ENCODE measurements at places on chromosomes 6 and 20.

DNA sequence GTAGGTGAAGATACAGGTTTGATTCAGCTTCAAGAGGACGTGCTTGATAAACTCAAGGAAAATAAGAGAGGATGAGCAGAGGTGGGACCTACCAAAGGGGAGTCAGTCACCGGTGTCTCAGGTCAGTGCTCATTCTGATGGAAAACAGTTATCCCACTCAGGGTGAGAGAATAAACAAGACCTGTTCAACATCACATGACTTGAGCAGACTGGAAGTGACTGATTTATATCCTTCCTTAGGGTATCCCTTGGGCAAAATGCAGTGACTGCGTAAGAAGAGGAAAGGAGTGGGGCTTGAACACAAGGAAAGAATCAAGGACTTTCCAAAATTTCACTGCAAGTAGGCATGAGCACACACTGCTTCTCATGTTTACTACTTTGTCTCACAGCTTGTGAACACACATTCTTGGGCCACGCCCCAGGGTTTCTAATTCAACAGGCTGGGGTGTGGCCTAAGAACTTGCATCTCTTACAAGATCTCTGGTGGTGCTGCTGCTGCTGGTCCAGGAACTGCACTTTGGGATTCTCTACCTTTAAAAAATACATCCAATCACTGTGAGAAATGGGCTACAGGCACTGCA lies 11.6 kb downstream of the CST3 start:
- no peak for DNase-seq

GRCh38 chr6:5012519-5012918 lies 8.7 kb upstream of the RPP40 start:
- no peak for DNase-seq

GRCh38 chr6:125136378-125136777 lies 17.2 kb upstream of the TPD52L1 start:
- DNase-seq, result no peak

DNA sequence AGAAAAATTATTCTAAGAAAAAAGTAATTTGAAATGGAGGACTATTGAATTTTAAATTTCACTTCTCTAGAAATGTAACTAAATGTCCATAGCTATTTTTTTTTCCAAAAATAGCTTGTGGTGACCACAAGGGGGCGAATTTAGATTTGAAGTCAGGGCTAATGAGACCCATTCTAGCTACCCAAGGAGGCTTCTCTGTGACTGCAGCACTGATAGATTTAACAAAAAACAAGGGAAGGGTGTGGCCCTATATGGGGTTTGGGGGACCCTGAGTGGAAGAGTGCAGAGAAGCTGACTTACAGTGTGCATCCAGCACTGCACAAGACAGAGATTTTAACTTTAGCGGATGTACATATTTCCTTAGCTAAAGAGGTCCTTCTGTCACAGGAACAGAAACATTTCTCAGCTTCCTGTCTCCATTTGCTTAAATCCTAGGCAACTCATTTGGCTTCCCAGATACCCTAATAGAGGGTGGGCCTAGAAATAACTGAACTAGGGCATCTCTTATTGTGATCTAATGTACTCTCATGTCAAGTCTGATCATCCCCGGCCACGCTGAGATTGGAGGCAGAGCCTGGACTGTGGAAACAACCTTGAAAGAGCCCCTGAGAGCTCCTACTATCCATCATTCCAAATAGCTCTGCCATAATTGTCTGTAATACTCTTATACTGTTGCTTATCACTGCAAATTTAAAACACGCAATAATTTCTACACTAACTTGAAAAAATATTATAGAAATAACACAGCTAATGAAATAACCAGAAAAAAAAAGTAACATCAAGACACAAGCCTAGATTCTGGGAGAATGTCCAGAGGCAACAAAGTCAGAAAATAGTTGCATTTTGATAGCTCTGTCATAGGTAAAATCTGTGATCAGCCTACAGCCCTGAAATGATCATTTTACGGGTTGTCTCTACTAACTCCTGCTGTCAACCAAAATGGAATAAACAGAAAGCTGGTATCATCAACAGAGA lies 93.6 kb downstream of the SNAP91 start:
- no peak for DNase-seq

DNA sequence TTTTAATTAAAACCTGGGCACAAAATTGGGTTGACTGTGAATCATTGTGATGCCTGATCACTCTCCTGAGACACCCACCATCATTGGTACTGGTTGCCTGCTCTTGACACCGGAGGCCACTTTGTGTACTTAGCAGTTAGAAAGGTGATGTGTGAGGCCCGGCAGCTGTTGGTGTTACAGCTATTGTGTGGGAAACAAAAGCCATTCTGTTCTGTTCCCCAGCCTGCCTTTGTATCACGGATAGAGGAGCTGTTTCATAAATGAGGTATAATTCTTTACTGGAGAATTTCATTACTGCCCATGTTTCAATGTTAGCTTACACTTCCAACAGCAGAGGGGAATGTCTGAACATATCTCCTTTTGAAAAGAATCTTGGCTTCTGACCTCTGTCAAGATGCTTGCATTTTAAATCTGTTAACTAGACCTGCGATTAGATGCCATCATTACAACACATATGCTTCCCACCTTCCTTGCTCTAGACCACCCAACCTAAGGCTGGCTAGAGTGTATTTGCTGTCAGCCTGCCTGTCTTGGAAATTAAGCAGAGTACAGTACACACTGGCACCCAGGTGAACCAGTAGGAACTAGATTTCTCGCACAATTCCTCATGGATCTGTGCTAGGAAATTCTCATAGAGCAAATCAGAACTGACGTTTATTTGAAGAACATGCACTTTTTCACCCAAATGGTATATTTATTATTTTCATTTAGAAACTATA lies 142.4 kb upstream of the INSM1 start:
- no peak for DNase-seq

GRCh38 chr20:60631585-60632287 lies 620.3 kb upstream of the CDH4 start:
- DNase-seq, result no peak
